ENCODE measurements at places on chromosomes 7 and 10.

GRCh38 chr7:96534221-96534620, 175.4 kb downstream of the SEM1 start:
- no peak for DNase-seq

- no peak for DNase-seq
Measured at GRCh38 chr7:101687791-101688182, 58.7 kb upstream of the MYL10 start.

- peak; percentile 84 for DNase-seq
Measured at GRCh38 chr10:15169555-15170401, 1.3 kb upstream of the NMT2 start.

DNA sequence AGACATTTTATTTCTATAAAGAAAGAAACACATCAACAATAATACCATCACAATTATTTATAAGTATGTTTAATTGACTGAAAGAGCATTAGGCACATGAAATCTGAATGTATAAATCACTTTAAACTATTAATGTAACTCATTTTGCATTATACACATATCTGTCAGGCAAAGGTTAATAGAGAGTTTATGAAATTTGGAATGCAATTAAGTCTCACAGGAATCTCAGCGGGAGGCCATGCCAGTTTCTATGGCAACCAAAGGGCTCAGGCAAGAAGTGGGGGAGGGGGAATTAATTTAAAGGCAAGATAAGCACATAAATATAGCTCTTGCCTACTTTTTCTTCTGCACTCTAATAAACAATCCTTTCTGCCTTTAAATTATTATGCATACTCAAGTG, 152.6 kb downstream of the SLC16A9 start:
- DNase-seq = no peak

- peak; percentile 33 for DNase-seq
Measured at GRCh38 chr10:122703483-122704448, 4.1 kb upstream of the C10orf120 start.

DNA sequence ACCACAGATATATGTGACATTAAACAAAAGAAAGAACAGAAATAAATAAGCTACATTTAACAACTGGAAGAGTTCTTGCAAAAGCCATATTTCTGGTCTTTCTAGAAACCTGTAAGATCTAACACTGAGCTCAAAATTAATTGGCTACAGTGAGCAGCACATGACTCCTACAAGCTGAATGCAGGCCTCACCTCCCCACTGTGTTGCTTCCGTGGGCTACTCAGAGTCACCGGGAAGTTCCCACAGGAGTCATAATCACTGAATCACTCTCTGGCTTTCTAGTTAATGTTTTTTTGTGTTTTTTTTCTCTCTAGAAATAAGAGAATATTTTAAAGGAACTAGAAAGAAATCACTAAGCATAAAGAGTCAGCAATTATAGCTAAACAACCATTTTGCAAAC, 10.2 kb upstream of the MRPS24 start:
- no peak for DNase-seq

DNA sequence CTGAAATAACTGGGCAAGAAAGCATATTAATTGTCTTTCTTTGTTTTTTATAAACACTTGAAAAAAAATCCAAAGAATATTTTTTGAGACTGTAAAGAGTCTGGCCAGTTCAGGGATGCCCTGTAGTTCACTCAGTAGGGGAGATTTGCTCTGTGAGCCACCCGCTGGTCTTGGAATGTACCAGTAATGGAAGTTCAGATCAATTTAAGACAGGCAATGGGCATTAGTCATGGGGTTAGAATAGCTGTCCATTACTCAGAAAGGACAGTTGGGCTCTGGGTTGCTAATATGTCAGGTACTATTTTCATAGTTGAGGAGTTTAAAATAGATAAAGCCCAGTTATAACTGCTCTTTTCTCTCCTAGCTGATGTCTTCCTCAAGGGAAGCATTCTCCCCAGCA, 38.7 kb downstream of the A1CF start:
- DNase-seq = no peak

- DNase-seq = no peak
Measured at GRCh38 chr10:49394933-49395740, 752 bp downstream of the DRGX start.

- no peak for DNase-seq
Measured at GRCh38 chr7:133975130-133975529, 152.0 kb upstream of the LRGUK start.

DNA sequence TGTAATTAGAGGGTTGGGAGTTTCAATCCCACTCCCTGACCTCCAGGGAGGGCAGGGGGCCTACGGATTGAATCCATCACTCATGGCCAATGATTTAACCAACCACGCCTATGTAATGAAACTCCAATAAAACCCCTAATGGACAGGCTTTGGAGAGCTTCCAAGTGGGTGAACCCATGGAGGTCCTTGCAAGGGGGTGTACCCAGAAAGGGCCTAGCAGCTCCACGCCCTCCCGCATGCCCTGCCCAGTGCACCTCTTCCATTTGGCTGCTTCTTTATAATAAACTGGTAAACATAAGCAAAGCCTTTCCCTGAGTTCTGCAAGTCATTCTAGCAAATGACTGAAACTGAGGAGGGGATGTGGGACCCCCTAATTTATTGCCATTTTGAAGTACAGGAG, 280.1 kb downstream of the FRMD4A start:
- DNase-seq = no peak

DNA sequence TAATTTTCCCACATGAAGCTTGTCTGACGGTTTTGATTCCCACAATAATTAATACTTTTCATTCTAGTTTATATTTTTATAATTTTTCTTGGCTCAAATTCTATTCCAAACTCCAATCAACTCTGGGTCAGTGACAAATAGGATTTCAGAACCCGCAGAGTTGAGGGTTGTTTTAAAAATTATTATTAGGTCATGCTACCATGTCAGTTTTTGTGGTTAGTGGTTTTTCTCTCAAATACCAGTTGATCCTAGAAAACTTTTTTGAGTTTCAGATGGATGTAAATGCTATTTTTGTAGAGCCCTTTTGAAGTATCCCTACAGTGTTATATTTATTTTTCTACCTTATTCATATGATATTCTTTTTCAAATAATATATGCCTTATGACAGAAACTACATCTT, 237.4 kb downstream of the SEMA3D start:
- no peak for DNase-seq

DNA sequence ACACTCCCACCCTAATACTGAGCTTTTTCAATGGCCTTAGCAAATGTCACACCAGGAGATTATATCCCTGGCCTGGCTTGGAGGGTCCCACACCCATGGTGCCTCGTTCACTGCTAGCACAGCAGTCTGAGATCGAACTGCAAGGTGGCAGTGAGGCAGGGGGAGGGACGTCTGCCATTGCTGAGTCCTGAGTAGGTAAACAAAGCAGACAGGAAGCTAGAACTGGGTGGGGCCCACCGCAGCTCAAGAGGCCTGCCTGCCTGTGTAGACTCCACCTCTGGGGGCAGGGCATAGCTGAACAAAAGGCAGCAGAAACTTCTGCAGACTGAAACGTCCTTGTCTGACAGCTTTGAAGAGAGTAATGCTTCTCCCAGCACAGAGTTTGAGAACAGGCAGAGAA, 338.9 kb upstream of the MBL2 start:
- DNase-seq = no peak

- DNase-seq = no peak
Measured at GRCh38 chr7:140000666-140001268, 62.0 kb downstream of the PARP12 start.

GRCh38 chr10:11949152-11949551, 93.5 kb downstream of the UPF2 start:
- no peak for DNase-seq

GRCh38 chr10:110976577-110976976, 57.2 kb downstream of the SHOC2 start:
- no peak for DNase-seq

- no peak for DNase-seq
Measured at GRCh38 chr7:83153419-83153818, 9.3 kb downstream of the PCLO start.

GRCh38 chr7:37656913-37657530, 26.5 kb upstream of the GPR141 start:
- DNase-seq = no peak

GRCh38 chr7:87447116-87447635, 28.3 kb downstream of the ABCB4 start:
- DNase-seq = no peak

DNA sequence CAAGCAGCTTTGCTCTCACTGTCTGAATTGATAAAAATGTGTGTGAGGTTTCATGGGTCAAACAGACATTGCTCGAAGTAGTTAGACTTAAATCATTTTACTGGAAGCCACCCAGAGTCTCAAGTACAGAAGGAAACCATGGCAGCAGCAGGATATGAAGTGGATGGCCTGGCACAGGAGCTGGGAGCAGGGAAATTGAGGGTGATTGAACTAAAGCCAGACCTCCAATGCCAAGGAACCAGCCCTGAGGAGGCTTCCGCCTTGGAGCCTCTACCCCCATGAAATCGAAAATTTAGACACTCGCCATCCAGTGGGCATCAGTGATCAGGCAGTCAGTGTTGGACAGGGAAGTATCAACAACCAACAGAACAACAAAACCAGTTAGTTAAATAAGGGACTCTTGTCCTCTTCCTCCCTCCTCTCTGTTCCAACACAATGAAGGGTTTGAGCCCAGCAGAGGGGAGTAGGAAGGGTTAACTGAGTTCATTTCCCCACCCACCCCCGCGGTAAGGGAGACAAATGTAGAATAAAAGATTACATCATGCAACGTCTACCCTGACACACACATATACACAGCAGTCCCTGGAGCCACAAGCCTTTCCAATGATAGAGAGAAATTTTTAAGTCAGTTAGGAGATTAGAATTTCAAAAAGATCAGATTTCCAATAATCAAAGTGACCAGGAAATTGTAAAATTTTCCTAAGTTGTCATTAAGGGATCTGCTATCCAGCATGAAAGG, 156.3 kb downstream of the SLC16A9 start:
- no peak for DNase-seq

- DNase-seq = no peak
Measured at GRCh38 chr10:43110338-43111071, 27.7 kb upstream of the CSGALNACT2 start.

- peak; percentile 41 for DNase-seq
Measured at GRCh38 chr7:140810830-140811556, 113.7 kb downstream of the BRAF start.

GRCh38 chr10:17208476-17208875, 7.0 kb upstream of the TRDMT1 start:
- DNase-seq = no peak

- no peak for DNase-seq
Measured at GRCh38 chr7:106050002-106050745, 61.9 kb downstream of the SYPL1 start.

DNA sequence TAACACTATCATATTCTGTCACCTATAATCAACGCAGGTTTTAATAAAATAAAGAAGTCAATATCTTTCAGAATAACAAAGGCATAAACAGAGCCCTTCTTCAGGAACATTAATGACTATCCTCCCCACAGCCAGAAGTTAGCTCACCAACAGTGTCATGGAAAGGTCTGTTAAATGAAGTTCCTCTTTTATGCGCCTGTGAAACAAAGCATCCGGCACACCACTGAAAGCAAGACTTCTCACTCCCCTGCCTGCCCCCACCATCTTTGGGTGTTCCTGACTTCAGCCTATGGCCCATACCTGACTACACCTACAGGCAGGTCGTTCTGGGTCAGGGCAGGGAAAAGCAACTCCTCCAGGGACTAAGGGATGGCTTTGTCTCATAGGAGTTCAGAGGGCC, 205.4 kb downstream of the FANK1 start:
- no peak for DNase-seq

GRCh38 chr10:104922810-104923209, 281.7 kb downstream of the SORCS3 start:
- no peak for DNase-seq

DNA sequence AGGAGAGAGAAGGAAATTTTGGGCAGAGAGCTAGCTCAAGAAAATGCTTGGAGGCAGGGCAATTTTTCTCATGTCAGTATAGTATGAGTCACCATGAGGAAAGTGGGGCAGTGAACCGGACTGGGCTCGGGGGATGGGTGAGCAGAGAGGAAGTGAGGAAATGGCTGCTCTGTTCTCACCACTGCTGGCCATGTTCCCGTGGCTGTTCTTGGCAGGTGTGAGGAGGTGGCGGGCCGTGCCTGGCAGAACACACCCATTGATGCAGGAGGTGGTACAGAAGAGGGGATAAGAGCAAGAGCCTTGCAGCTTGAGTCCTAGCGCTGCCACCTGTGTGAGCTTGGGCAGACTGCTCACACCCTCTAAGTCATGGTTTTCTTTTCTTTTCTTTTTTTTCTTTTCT, 304.4 kb upstream of the LYZL1 start:
- DNase-seq = no peak

GRCh38 chr10:98463976-98464754, 17.4 kb upstream of the HPS1 start:
- DNase-seq = no peak

GRCh38 chr7:143375298-143376034, 5.7 kb upstream of the ZYX start:
- DNase-seq = peak; percentile 86

DNA sequence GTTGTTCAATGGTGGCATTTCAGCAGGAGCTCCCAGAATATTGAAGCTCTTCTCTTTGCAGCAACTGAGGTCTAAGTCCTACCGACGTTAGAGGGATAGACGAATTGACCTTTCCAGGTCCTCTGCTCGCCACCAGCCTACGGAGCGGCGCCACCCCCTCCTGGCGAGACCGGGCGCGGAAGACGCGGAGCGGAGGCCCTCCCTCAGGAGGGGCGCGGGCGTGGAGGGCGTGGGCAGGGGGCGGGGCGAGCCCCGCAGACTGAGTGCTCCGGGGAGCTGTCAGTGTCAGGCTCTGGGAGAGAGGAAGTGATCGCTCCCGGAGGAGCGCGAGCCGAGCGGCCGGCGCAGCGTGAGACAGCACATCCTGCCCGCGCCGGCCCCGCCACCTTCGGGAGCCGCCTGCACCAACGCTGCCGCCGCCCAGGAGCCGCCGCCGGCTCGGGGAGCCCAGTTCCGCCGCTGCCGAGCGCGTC, at the start of gene DYNC1I1:
Gene DYNC1I1 (plus strand): TSS at position 257 of the 473 bp plus-strand sequence. CDS start 32,176 bp downstream, outside the sequence.
- DNase-seq = no peak

DNA sequence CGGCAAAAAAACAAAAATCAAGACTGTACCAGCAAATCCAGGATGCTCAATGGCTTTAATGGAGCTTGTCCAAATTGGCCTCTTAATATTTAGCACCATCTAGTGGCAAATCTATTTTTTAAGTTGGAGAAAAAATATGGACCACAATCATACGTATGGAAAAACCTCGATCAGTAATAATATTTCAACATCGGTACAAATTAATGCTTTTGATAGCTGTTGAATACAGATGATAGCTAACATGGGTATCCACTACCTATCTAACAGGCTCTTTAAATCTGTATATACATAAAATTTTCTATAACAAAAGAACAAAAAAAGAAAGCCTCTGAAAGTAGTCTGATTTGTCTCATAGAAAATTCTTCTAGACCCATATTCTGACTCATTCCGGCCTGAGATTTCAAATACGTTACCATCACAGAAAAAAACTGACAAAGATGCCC, 29.2 kb downstream of the COA1 start:
- no peak for DNase-seq

GRCh38 chr7:34728156-34728555, 70.1 kb downstream of the NPSR1 start:
- no peak for DNase-seq
